ENCODE measurements at places on chromosomes 5 and 9.

DNA sequence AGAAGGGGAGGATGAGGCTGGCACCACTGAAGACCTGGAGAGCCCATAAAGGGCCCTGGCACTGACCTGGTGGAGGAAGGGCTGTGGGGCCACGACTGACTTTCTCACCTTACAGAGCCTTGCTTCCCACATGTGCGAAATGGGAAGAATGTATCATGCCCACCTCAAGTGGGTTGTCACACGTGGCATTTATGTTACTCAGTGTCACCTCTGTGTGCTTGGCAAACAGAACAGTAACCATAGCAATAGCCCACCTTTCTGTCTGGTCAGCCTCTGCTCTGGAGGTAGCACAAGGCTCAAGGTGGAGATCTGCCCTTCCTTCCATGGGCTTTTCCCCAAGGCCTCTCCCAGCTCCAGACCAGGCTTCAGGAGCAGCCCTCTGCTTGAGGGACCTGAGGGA lies 16.7 kb downstream of the TCF7 start:
- DNase-seq: no peak

- DNase-seq: peak; percentile 28
These were observed 105.8 kb downstream of the ISL1 start for GRCh38 chr5:51488803-51489642.

- DNase-seq: no peak
These were observed 8.1 kb downstream of the TAL2 start for GRCh38 chr9:105670315-105670714.

GRCh38 chr9:120383611-120383998 lies 196.4 kb downstream of the CDK5RAP2 start:
- no peak for DNase-seq

DNA sequence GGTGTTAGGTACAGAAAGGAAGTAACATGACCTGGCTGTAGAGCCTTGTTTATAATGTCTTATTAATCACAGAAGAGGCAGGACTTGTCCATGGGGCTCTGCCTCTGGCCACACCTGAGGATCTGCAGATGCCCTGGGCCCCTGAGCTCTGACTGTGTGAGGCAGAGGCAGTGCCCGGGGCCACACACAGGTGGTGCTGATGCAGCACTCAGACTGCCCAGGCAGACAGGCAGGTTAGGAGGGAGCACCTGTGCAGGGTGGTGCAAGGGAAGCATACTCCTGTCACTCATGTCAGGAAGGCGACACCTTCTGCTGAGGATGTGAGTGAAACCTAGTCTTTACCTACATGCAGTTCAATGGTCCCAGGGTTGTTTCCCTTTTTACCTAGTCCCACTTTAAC lies 88.7 kb downstream of the CFAP90 start:
- DNase-seq: no peak

DNA sequence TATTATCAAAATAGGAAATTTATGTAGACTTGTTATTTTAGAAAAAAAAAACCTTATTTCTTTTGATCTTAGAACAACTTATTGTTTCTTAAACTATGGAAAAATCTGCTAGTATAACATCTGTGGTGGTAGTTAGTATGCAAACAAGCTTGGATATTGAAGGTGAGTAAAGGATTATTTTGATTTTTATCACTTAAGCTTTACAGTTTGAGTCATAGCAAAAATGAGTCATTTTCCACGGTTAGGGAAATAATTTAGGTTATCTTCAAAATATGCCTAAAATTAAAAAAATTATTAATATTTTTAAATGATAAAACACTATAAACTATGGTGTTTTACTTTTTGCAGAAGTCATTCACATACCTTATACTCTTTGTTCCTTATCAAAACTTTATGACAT lies 107.2 kb upstream of the DHFR start:
- DNase-seq: no peak

- DNase-seq: no peak
These were observed 28.4 kb downstream of the PRRC2B start for GRCh38 chr9:131422241-131422792.

- DNase-seq: no peak
These were observed 214.9 kb downstream of the TMEM167A start for GRCh38 chr5:82862261-82862660.

GRCh38 chr9:74595286-74595685 lies 98.2 kb downstream of the RORB start:
- no peak for DNase-seq

GRCh38 chr5:39100851-39101396 lies 26.7 kb upstream of the RICTOR start:
- DNase-seq: no peak

DNA sequence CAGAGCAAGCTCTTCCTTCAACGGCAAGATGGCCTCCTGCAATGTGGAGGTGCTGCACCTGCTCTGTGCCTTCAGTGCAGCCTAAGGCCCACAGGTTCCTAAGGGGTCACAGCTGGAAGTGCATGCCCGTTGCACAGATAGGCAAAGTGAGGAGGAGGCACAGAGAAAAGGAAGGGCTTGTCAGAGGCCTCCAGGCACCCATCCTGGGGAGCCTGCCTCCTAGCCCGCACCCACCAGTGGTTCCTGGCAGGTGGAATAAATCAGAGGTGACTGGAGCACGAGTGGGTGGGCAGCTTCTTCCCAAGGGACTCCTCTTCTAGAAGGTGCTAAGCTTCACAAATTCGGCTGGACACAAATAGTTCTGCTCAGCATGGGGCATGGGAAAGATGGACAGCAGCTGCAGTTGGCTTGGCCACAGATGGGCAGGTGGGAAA lies 52.8 kb upstream of the STXBP1 start:
- no peak for DNase-seq

DNA sequence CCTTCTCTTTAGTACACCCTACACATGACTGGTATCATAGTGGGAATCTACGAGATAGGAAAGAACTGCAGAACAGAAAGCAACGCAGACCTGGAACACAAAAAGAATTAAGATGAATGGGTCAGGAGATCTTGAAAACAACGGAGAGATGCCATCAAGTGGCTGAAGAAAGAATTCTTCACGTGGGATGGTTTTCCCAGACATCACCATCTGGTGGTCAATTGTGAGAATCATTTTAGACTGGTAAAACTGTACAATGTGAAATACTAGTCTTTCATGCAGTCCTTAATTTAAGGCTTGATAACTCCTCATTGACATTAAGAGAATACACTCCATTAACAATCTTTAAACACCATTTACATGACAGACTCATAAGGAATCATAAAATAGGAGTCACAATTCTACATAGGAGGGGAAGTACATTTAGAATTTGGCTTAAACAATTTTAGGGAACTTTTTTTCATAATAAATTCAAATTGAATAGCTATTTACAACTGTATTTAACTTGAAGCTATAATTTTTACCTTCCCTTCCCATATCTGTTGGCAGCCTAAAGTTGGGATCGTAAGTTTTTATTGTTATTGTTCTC lies 128.4 kb upstream of the TRPM3 start:
- peak; percentile 17 for DNase-seq

GRCh38 chr5:10420932-10421331 lies 20.7 kb upstream of the ROPN1L start:
- DNase-seq: no peak

GRCh38 chr5:132754947-132755346 lies 7.7 kb downstream of the CCNI2 start:
- no peak for DNase-seq

GRCh38 chr9:112252194-112252593 lies 77.1 kb upstream of the SUSD1 start:
- no peak for DNase-seq

- no peak for DNase-seq
These were observed 1652.4 kb upstream of the ACO1 start for GRCh38 chr9:30732060-30732459.
